ENCODE measurements at places on chromosomes 2 and 18. TPM values are rescaled to one million over a fixed set of nuclear protein-coding genes. Genes with fewer than 3 reads are reported as not detected.

Gene OTOS
- not detected for total RNA-seq

Gene SEH1L
- total RNA-seq, result 64.4 TPM

Gene MERTK
- 11.2 TPM for total RNA-seq

Gene IL1B
- 0.32 TPM for total RNA-seq
